Stimulated activated CD4-positive, alpha-beta T cell treated with anti-CD3 and anti-CD28 coated beads, Interleukin-2, amount 100 ng/mL, for 24 hours (primary cell): ENCODE measurements at places on chromosomes 3 and 15.

- no peak for DNase-seq
Measured at GRCh38 chr3:196979545-196979944, 10.9 kb upstream of the PIGZ start.

DNA sequence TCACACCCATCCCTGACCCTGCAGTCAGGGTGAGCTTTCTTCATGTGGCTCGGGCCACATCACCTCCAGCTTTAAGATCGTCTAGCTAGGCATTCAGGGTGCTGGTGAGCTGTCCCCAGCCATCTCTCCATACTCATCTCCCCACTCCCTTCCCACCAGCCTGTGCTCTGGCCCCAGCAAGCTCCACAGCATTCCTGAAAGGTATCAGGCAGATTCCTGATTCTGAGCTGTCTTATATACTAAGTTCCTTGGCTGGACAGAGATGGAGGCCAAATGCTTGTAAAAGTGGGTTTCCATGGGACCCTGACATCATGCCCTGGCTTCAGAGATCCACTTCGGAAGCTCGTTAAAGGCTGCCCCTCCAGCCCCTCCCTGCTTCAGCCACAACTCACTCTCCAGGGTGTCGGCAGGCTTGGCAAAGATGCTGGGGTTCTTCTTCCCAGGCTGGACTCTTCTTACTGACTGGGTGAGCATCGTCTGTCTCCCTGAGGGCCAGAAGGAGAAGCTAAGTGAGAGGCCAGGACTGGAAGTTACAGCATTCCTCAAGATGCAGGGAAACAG is 3.9 kb downstream of the CILP start:
- no peak for DNase-seq

- DNase-seq = no peak
Measured at GRCh38 chr3:151345859-151346258, 16.5 kb upstream of the P2RY13 start.

- no peak for DNase-seq
Measured at GRCh38 chr15:67051088-67052045, 14.0 kb upstream of the SMAD3 start.

DNA sequence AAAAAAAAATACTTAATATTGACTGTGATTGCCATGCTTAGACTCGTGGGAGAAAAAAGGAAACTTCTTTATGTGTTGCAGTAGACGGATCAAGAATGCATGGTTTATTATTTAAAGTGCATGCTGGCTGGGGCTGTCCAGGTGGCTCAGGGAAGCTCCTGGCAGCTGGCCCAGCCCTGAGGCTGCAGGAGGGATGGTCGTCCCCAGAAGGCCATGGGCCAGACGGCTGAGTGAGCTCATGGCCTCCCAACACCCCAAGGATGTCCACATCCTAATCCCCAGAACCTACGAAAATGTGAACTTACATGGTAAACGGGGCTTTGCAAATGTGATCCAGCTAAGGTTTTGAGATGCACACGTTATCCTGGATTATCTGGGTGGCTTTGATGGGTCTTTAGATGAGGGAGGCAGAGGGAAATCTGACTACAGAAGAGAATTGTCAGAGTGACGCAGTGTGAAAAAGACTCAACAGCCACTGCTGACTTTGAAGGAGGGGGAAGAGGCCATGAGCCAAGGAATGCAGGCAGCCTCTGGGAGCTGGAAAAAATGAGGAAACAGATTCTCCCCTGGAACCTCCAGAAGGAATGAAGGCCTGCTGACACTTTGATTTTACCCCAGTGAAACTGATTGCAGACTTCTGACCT is 29.8 kb downstream of the ADAMTS17 start:
- DNase-seq = no peak

GRCh38 chr15:68471541-68471940 is 39.6 kb upstream of the ITGA11 start:
- no peak for DNase-seq
